ENCODE measurements at places on chromosomes 7 and 10.
A peak's percentile ranks its signal among the peaks of the same experiment; 100 is the strongest.

GRCh38 chr10:98295401-98295811 lies 27.4 kb upstream of the LOXL4 start:
- no peak for DNase-seq

- no peak for DNase-seq
Observed at GRCh38 chr7:93889261-93889660, 1.3 kb downstream of the TFPI2 start.

DNA sequence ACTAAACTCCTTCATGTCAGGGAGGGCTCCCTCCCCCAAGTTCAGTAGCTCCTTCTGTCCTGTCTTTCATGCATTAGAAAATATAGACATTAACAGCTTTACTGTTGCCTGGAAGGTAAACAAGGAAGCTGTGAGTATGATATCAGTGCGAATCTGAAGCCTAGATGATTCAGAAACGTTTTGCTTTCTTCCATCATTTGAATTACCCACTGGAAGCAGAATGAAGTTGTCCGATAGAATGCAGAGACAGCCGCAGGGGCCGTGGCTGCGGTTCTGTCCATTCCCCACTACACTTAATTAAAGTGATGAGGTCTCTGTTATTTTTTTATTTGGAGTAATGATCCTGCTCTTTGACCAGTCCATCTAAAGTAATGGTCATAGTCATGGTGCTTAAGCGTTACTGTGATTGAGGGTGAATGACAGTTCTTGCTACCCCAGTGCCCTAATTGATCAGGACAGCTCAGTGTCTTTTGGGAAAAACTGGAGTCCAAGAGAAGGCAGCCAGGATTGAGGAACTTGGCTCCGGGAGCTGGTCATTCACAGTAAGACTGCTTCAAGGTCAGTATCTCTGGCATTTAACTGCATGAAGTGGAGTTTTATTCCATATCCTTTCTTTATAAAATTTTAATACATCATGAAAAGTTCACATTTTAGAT lies 69.9 kb downstream of the PTPRE start:
- no peak for DNase-seq

GRCh38 chr10:95133997-95134396 lies 60.0 kb upstream of the ACSM6 start:
- DNase-seq = no peak

DNA sequence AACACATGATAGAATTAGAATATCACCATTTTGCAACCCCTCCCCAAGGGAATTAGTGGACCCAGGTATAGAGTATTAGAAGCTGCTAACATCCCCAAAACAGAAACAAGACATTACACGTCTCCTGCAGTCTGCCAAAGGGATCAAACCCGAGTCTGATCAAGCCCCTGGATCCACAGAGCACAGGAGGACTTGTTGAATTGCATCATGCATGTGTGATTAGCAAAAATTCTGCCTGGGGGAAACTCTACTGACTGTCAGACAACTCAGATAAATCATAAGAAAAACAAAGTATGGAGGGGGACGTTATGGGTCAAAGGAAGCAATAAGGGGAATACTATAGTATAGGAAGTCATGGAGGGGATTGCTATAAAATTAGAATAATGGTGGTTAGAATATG lies 116.8 kb upstream of the FGFR2 start:
- no peak for DNase-seq

GRCh38 chr10:121900443-121901174 lies 27.2 kb downstream of the ATE1 start:
- DNase-seq = no peak

- DNase-seq = no peak
Observed at GRCh38 chr7:115066634-115067033, 144.7 kb downstream of the MDFIC start.

GRCh38 chr10:51090190-51090589 lies 15.9 kb downstream of the PRKG1 start:
- no peak for DNase-seq

DNA sequence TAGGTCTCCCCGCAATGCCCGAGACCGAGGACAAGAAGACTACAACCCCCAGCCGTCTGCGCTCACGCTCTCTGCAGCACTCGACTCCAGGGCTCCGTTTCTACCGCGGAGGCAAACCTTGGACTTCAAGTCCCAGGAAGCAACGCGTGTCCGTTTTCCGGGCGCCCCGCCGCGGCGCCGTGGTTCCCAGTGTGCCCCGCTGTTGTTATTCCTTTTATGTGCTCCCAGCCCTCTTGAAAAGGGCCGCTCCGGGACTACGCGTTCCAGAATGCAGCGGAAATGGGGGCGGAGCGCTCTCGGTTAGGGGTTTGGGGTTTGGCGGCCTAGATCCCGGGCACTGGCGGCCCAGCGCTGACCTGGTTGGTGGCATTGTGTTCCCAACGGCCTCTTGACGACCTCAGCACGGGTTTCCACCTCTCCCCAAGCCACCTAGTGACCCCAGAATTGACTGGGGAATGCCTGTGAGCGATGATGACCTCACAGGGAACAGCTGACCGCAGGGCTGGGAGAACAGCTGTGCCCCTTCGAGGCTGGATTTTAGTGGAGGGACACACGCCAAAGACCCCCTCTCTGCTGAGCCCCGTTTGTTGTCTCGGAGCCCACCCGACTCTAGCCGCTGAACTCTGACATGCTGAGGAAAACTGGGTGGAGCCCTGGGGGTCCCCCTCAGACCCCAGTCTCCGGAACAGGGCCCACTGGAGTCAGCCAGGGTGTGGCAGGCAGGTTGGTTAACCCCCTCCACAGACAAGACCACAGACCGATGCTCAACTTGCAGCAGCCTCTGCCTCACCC lies 488 bp upstream of the CDK5 start:
- peak; percentile 96 for DNase-seq

DNA sequence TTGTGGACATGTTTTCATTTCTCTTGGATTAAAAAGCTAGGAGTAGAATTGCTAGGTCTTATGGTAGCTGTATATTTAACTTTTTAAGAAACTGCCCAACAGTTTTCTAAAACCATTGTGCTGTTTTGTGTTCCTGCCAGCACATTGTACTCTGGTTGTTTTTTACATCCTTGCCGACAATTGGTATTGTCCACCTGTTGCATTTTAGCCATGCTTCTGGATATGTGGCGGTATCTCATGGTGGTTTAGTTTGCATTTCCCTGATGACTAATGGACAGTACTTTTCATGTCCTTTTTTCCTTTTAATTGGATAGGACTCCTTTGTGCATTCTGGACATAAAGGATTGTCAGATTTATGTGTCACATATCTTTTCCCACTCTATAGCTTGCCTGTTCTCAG lies 45.5 kb downstream of the STK17A start:
- no peak for DNase-seq

DNA sequence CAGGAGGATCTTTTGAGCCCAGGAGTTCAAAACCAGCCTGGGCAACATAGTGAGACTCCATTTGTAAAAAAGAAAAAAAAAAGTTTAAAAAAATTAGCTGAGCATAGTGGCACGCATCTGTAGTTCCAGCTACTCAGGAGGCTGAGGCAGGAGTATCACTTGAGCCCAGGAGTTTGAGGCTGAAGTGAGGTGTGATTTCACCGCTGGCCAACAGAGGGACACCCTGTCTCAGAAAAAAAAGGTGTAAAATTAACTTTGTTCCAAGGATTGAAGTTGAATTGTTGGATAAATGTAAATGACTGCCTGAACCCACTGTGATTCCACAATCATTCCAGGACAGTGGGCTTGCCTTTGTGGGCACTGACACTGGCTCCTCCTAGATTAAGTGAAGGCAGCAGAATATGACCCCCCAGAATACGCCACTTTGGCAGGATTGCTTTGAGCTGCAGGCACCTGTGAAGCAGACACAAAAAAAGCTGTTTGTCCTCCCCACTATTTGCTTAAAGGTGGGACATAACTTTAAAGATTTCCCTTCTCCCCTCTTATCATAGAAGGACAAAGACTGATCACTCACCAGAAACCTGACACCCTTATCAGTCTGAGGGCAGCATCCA lies 57.2 kb upstream of the FOXI2 start:
- DNase-seq = no peak

GRCh38 chr10:114310346-114310745 lies 71.3 kb downstream of the VWA2 start:
- DNase-seq = no peak

DNA sequence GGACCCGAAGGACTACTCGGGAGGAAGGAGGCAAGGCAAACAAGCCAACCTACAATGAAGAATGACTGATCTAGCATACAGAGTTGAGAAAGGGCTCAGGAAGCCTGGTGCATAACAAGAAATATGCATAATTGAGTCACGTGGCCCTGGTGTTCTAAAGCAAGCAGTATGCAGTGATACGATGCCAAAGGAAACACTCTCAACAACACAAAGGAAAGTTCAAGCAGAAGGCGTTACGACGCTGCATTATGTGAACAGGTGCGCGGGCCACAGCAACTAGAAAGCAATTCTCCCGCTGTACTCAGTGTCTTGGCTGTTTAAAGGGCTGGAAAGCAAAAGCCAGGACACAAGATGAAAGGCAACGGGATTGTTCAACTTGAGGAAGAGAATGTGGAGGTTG lies 100.8 kb downstream of the PRTFDC1 start:
- DNase-seq = peak; percentile 45

DNA sequence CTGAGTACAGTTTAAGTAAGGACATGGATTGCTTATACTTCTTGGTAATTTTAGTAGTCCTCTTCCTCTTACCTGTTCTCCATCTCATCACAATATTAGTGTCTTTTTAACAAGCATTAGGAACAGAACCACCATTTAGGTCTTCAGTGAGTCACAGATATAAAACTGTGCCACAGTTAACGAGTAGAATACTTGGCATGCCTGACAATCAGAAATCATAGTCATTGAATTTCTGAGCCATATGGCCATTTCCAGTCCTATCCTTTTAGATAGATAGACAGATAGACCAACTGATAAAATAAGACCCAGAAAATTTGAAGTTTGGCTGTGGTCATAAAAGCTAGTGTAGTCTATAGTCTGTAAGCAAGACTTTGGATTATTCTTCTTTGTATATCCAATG lies 71.1 kb downstream of the GBF1 start:
- DNase-seq = no peak

DNA sequence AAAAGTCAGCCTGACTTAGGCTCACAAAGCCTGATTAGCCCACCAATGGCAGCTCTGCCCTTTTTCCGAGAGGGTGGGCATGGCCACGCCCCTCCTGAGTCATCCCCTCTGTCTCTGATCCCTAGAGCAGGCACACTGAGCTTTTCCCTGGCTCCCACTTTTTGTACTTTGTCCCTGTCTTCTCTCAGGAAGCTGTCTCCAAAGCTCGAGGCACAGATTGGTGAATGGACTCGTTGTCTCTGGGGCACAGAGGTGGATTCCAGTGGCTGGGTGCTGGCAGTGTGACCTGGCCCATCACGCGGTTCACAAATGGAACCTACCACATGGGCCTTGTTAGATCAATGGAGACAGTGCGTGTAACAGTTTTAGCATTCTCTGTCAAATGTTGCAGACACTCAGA lies 313.5 kb downstream of the WDR37 start:
- DNase-seq = no peak

DNA sequence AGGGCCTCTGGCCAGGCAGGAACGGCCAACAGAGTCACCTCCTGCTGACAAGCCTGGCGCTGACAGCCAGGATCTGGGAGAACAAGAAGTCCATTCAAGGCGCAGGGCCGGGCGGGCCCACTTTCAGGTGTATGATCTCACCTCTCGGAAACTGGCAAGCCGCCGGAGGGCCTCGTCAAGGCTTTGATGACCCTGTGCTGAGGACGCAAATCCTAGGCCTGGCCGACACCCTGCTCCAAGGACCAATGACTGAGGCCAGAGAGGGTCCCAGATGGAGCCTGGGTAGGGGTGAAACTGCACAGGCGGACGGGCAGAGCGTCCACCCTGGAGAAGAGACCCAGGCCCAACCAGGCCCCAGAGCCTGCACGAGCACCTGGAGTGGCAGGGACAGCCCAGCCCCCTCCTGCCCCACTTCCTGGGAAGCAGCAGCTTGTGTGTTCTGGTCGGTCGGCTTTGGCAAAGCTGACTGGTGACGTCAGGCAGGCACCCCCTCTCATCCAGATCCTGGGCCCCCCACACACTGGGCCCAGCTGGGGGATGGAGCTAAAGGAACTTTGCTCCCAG lies 30.6 kb downstream of the MYL10 start:
- peak; percentile 89 for DNase-seq

DNA sequence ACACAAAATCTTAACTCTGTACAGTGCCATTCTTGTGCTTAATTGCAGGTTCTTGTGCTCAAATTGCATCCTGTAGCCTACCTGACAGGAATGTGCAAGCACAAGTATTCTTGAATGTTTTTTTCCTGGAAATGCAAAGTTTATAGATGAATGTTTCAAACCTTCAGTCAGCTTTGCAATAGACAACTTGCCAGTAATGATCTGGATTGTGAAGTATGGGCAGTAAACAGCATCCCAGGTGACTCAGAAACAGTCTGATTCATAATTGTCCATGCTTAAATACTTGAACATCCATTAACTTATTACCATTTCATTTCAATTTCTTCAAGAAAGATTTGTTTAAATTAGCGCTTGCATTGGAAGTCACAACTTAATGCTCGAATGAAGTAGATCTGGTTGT lies 347.2 kb downstream of the SDK1 start:
- DNase-seq = no peak

GRCh38 chr10:37865264-37865663 lies 7.9 kb upstream of the ZNF248 start:
- no peak for DNase-seq

GRCh38 chr7:37974711-37975110 lies 54.3 kb downstream of the EPDR1 start:
- no peak for DNase-seq

GRCh38 chr10:117391436-117392205 lies 16.4 kb upstream of the PDZD8 start:
- DNase-seq = no peak

- no peak for DNase-seq
Observed at GRCh38 chr7:112448381-112448780, 1.9 kb upstream of the IFRD1 start.

DNA sequence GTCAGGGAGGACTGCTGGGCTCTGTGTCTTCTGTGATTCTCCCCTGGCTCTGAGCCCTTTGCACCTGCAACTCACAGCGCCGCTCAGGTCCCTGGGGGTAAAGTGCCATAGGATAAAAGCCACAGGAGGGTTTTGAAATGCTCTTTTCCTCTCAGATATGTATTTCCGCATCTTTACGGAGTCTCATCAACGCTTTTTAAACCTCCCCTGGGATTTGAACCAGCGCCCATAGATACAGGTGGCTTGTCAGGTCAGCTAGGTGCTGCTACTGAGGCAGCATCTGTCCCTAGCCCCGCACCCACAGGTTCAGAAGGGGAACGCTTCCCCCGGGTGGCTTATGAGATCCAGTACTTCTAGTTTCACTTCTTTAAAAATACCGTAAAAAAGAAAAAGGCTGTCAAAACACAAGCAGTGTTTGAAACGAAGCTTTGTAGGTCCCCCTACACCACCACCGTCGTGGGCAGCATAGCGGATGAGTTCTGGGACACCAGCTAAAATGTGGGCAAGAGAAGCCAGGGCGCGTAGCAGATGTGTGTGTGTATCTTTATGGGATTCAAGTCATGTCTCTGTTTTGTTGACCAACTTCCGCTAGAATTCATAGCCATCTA lies 173.5 kb downstream of the CUX1 start:
- no peak for DNase-seq

GRCh38 chr7:138396251-138397070 lies 63.6 kb upstream of the TRIM24 start:
- DNase-seq = peak; percentile 36
